Astrocyte of the cerebellum (primary cell): ENCODE measurements at places on chromosomes 5 and 9.

DNA sequence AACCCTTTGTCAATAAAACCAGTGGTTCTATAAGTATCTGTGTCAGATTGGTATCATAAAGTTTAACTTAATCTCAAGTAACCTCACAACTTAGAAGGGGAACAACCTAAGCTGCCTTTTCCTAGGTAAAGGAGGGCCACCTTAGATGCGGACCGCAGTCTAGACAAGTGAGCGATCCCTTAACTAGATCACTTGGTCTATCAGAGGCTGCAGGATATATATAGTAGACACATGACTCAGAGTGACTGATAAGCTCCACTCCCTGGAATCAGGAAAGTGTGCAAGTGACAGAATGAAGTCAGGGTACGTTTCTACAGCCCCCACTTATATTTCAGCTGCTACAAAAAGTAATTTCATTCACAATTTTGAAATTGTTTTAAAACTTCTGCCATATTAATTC, 7.4 kb downstream of the REEP5 start:
- no peak for DNase-seq

DNA sequence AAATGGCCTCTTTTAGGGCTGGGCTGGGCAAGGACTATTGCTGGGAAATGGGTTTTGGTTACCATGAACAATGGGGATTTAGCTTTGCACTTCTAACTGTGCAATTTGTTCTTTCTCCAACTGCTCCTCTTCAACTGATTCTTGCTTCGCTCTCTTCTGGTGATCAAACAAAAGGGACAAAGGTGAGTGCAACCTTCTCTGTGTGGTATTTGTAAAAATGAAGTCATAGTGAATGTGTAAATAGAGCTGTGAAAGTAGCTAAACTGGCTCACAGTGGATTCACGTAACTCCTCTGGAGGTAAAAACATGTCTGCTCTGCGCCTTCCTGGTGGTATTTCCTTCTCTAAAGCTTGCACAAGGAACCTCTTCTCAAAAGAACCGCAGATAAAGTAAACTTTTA, 20.9 kb upstream of the SPINK14 start:
- no peak for DNase-seq

GRCh38 chr5:107673368-107674136, 2.8 kb upstream of the EFNA5 start:
- peak; percentile 86 for DNase-seq

- DNase-seq = no peak
Measured at GRCh38 chr9:83441390-83441789, 96.8 kb downstream of the FRMD3 start.

- no peak for DNase-seq
Measured at GRCh38 chr5:42217791-42218190, 205.4 kb upstream of the GHR start.

GRCh38 chr9:33659921-33660320, 135.4 kb upstream of the PRSS3 start:
- DNase-seq = no peak

DNA sequence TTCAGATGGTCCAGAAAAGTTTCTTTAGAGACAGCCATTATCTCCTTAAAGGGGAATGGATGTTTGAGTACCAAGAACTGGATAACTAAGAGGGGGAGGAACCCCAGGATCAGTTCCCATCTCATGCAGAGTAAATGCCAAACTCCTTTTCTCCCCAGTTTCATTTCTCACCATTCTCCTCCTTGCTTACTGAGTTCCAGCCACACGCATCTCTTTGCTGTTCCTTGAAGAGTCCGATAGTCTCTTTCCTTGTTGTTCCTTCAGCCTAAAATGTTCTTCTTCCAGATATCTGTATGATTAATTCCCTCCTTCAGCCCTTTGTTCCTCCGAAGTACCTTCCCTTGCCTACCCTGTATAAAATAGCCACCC, 30.0 kb downstream of the KDM4C start:
- no peak for DNase-seq

- DNase-seq = no peak
Measured at GRCh38 chr5:96821260-96821916, 13.6 kb upstream of the ERAP1 start.

- no peak for DNase-seq
Measured at GRCh38 chr9:69204326-69204725, 30.2 kb downstream of the TJP2 start.

GRCh38 chr5:172648013-172648381, 6.9 kb downstream of the NEURL1B start:
- no peak for DNase-seq

DNA sequence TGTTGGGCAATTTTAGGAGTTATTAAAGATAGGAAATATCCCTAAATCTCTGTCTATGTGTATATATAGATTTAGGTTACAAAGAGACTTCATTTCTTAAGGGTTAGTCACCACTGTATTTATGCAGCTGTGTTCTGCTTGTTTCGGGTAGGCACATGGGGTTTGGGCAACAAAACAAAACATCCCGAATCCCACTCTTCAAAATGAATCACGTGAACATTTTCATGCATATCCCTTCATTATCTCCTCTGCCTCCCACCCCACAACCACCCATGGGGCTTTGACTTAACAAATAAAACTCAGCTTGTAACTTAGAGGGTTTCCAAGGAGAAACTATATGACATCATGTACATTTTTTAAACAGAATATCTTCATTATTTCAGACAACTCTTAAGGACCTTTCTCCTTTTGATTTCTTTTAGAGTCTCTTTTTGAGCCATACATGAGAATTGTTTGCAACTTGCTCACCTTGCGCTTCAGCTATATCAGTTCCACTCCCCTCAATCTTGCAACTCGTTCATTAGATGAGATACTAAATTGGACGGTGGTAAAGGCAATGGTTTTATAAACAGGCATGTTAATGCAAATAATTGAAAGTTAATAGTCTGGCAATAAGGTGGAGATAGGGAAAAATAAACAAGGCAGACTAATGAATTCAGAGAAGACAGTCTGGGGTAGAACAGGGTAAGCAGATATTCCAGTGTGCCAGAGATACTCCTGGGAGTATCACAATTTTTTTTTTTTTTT, 136.7 kb downstream of the CD180 start:
- peak; percentile 54 for DNase-seq

GRCh38 chr5:95718203-95718602, 12.9 kb upstream of the RHOBTB3 start:
- no peak for DNase-seq

DNA sequence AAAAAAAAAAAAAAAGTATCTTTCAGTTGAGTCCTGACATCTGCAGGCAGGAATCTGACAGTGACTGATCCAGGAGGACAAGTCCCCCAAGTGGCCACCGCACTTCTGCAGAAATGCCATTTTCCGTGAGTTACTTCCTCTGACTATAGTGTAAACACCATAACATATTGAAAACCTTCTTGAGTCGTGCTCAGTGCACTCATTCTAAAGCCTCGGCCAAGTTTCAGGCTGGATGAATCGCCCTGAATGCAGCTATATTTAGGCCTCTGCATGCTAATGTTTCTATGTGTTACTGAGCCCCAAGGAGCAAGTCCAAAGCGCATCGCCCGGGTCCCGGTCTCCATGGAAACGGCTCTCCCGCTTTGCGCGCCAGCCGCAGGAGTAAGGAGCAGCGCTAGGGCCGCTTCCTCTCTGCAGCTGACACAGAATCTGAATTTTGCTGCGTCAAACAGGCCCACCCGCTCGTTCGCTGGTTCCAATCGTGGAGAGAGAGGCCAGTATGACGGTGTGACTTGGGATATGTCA, 335.4 kb downstream of the MSX2 start:
- DNase-seq = peak; percentile 42

DNA sequence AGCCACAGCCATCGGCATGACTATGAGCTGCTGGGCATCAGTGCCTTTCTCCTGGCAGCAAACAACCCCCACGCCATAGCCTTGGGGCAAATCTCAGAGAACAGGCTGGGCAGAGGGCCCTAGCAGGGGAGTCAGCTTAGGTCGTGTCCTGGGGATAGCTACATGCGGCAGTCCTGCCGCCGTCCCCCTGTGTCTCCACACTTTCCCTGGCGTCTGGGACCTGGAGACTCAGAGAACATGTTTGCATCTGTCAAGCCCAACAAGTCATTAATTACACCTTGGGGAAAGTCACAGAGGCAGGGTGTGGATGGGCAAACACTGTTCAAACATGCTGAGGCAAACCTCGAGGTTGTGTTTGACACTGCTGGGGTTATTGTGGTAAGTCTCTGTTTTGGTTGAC, 123.6 kb downstream of the C5orf15 start:
- no peak for DNase-seq

- no peak for DNase-seq
Measured at GRCh38 chr5:169426784-169427183, 125.8 kb upstream of the SLIT3 start.

DNA sequence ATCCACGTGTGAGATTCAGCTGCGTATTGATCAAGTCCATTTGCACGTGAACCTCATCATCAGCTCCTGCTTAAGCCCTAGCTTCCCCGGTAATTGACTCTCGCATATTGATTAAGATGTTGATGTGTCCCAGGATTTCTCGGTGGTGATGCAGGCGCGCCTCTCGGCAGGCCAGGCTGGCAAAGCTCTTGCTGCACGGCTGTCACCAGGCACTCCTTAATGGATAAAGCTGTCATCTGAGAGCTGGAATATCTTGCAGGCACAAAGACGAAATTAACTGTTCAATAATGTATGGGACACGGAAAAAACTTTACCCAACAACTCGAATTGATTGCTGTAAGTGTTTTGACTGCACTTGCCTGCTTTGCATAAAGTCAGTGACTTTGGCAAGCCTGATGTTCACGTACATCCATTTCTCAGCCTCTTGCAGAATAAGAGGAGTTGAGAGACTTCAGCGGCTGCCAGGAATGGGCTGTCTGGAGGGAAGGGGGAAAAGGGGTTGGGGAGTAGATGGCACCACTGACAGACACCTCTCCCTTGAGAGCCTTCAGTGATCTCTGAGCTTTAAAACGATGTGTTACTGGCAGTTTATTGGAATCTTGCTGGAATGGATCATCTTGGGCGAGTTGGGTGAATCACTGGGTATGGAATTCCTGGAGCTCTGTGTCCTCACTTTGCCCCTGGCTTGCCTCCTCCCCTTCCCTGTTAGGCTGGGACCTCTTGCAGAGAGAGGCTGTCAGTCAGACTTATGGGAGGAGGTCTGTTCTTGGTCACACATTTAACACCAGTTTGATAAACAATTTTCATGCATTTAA, 650.3 kb downstream of the CCDC171 start:
- peak; percentile 80 for DNase-seq

DNA sequence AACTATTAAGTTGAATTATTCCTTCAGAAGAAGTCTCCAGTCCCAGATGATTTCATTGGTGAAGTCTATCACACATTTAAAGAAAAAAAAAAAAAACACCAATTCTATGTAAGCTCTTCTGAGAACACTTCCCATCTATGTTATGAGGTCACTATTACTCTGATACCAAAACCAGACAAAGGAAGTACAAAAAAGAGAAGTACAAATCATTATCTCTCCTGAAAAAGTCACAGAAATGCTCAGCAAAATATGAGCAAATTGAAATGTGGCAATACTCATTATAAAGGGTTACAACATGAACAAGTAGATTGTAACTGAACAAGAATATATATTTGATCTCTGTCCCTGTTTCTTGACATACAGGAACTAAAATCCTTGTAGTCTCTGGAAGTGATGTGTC, 280.4 kb downstream of the TLE1 start:
- DNase-seq = no peak

- no peak for DNase-seq
Measured at GRCh38 chr9:257957-258356, 43.3 kb downstream of the DOCK8 start.

DNA sequence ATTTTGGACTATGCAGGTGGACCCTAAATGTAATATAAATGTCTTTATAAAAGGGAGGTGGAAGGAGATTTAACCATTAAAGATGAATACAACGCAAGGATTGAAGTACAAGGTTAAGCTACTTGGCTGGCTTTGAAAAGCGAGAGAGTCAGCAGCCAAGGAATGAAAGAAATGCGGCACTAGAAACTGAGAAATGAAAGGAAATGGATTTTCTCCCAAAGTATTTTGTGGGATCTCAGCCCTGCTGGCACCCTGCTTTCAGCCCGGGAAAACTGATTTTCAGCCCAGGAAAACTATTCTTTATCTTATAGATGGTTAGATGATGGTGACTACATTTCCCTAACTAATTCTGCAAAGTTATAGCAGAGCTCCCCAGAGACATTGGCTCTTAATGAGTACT, 1349.6 kb upstream of the C9orf72 start:
- no peak for DNase-seq

DNA sequence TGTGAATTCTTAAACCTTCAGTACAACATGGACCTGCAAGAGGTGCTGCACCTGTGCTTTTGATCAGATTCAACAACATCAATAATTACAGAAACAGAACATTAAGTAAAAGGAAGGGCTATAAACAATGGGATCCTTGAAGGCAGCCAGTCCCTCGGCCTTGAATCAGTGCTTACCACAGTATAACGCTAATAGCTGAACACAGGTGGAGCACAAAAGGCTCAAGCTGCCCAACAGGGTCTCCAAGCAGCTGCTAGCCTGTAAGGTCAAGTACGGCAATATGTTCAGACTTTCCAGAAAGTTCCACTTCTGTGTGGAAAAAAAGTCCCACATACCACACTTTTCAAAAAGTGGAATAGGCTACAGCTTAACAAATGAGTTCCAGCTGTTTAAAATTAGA, 61.9 kb upstream of the ITGA1 start:
- peak; percentile 3 for DNase-seq

- no peak for DNase-seq
Measured at GRCh38 chr9:92954049-92954861, 6.9 kb downstream of the FGD3 start.

DNA sequence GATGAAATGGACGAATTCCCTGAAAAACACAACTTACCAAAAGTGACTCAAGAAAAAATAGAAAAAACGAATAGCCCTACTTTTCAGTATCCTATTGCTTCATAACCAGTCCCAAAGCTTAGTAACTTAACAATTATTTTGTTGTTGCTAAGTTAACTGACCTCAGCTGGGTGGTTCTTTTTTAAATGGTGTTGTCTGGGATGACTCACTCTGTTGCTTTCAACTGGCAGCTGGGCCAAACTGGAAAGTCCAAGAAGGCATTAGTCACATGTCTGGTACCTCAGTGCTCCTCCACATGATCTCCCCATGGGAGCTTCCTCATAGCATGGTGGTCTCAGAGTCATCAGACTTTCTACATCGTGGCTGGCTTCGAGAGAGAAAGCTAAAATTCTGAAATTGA, 47.8 kb upstream of the ADAMTS2 start:
- no peak for DNase-seq

- DNase-seq = no peak
Measured at GRCh38 chr5:108238936-108239887, 142.7 kb downstream of the FBXL17 start.

- DNase-seq = no peak
Measured at GRCh38 chr5:21254161-21254560, 1266.2 kb upstream of the CDH18 start.

GRCh38 chr5:72541501-72542225, 34.5 kb upstream of the ZNF366 start:
- DNase-seq = no peak
